ENCODE measurements at places on chromosomes 3 and 15.

DNA sequence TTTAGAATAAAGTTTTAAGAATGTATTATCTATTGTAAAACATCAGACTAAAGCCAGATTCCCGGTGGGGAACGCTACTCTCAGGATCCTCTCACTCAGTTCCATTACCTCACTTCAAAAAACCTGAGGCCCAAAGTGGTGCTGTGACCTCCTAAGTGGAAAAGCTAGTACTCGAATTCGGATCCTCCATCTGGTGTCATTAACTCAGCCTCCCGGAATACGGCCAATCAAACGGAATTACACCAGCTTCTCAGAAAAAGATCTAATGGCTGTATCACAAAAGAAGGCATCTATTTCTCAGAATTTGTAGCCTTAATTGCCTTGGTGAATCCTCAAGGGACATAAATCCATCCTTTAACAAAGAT lies 627 bp downstream of the ACAD11 start:
- no peak for DNase-seq

DNA sequence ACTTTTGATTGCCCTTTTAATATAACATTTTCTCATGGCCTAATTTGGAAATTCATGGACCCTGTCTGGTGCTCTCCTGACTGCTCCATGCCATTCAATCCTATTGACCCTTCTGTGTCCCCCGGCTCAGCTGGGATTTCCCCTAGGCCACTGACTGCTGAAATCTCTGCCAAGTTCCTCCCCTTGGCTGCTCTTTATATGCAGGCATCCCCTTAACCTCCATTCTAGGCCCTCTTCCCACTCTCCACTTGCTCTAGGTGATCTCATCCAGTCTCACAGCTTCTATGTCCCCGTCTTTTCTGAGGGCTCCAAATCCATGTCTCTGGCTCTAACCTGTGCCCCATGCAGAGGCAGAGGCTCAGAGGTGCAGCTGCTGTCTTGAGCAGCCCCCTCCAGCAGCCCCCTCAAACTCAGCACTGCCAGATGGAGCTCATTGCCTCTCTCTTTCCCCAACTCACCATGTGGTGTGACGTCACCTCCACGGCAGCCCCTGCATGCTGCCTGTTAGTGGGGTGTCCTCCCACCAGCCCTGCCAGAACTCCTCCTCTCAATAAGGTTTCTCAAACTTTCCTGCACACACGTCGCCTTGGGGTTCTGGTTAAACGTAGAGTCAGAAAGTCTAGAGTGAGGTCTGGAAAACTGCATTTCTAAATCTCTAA lies 6.6 kb downstream of the FSD2 start:
- DNase-seq, result no peak

DNA sequence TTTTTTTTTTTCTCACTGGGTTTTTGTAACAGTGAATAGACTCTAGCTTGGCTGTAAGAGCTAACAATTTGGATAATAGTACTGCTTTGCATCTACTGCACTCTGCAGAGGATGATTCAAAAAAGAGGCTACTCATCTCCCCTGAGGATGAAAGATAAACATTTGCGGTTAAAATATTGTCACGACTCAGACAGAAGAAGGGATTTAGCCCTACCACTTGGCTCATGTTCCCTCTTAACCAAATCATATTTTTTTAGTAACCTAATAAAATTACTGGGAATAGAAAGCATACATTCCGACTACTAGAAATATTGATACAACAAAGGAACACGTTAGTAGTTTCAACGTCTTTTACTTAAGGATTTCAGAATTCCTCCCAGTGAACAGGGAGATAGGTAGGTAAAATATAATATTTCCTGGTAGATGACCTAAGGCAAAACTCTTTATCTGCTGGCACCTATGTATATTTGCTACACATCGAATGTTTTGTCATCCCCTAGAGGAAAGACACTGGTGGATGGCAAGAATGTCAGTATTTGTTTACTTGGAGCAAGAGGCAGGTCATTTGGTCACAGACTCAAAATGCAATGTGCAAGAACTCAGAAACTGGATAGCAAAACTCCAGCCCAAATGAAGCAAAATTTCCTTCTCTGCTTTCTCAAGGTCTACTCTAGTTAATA lies 110.8 kb downstream of the GREM1 start:
- DNase-seq, result no peak

GRCh38 chr3:17140670-17141505 lies 256.1 kb downstream of the PLCL2 start:
- DNase-seq, result peak; percentile 61

Data from endodermal cell (in vitro differentiated cells).